Stimulated activated CD4-positive, alpha-beta T cell treated with anti-CD3 and anti-CD28 coated beads, TNF-alpha, amount 100 ng/mL, for 1 hour (primary cell): ENCODE measurements at places on chromosomes 2 and 18.
A peak's percentile ranks its signal among the peaks of the same experiment; 100 is the strongest.

- no peak for DNase-seq
These were observed 162.4 kb upstream of the CWC22 start for GRCh38 chr2:180169474-180169873.

DNA sequence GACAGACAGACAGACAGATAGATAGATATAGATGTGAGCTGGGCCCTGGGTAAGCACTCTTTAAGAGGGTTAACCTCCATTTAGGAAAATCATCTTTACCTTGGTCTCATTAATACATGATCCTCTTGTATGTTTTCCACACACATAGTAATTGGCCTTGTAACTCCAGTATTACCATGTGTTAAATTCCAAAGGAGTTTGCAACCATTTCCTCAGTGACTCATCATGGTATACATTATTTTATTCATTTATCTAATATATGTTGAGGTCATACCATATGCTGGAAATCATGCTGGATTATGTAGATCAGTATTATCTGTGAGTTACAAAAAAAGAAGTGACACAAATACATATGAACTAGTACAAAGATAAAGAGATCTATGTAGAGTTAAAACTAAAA, 504.3 kb downstream of the DCC start:
- no peak for DNase-seq

DNA sequence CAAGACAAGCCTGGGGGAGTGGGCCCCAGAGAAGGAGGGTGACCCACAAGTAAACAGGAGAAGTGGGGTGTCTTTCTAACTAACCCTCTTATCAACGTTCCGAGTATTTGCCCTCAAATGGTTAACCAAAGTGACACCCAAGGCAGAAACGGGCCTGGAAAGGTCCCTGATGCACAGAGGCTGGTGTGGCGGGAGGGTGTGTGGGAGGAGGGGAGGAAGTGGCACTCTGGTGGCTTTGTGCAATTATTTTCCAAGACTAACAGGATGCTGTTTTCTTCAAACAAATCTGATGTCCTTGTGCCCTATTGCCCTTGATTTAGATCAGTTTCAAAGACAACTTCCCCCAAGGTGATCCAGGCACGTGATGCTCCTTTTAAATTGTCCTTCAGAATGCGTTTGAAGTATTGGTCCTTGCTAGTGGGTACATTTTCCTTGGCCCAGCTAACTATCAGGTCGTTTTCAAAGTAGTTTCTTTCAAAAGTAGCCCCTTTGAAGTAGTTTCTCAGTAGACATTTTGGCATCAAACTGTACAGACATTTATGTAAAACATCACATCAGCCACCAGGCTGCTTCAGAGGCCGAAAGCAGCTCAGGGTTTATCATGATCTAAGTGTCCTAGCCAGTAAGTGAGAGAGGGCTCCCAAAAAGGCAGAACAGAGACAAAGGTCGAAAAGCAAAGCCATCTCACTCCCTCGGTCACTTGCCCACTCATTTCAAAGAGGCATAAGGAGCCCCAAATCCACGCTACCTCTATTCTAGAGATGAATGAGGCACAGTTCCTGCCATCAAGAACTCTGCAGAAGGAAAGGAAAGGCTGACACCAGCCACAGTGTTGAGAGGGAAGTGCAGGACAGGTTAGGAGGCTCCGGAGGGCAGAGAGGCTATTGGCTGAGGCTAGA, 371.1 kb upstream of the ID2 start:
- peak; percentile 11 for DNase-seq

DNA sequence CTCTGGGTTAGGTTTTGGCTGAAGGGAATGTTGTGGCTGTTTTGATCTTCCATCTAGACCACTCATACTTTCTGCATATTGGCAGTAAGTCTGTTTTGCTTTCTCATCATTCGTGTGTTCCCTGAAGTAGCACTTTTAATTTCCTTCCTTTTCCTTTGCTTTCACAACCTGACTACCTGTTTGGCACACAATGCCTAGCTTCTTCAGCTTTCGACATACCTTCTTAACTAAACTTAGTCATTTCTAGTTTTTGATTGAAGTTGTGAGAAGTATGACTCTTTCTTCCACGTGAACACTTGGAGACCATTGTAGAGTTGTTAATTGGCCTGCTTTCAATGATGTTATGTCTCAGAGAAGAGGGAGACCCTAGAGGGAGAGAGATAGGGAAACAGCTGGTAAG, 123.6 kb upstream of the EPB41L3 start:
- no peak for DNase-seq

DNA sequence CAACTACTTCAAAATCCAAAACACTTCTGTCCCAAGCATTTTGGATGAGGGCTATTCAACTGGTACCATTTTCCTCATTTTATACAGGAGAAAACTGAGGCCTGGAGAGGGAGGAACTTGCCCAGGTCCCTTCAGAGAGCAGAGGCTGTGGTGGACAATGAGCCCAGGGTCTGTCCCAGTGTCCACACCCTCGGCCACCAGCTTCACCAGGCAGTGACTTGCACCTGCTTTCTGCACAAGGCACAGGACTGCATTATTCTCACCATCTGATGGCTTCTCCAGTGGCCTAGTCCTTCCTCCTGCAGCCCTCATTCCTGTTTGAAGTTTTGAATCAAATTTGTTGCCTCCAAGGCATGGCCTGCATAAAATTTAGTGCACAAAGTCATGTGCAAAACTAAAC, 53.3 kb downstream of the RNF144A start:
- no peak for DNase-seq

DNA sequence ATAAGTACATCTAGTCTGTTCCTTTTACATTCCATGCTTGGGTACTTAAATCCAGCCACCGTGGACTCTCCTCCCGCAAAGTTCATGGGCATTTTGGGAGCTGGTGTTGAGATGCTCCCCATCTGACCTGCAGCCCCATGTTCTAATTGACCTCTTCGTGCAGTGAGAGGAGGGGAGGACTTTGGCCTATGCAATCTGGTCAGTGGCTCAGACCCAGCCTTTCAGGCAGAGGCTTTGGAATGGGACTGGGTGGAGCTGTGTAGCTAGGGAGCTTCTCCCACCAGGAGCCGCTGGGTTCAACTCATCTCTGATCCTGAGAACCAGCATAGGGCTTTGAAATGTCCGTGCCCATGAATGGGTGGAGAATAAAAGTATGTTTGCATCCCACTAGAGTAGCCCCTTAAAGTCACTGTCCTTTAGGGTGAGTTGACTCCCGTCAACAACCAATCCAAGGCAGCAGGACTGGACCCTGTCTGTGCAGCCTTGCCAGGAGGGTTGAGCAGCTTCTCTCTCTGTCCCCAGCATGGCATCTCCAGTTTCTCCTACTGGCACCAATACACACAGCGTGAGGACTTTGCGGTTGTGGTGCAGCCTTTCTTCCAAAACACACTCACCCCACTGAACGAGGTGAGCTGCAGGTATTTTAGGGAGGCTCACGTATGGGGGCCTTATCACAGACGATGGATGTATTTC, 120.0 kb upstream of the PPP1CB start:
- no peak for DNase-seq

- no peak for DNase-seq
These were observed 243.3 kb upstream of the NCKAP5 start for GRCh38 chr2:133811409-133812125.

DNA sequence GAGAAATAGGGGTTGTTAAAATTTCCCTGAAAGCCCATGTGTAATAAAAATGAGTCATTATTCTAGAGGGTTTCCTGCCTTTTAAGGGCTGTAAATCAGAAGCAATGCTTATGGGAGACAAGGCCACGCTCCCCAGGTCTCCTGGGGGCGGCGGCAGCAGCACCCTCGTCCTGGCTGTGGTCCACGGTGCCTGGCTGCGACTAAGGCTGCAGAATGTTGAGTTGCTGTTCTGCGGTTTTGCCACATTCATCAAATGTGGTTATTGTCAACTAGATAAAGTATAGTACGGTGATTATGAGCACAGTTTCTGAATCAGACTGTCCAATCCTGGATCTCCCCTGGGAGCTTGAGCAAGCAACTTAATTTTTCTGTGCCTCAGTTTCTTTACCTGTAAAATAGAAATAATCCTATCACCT, 11.9 kb upstream of the AGFG1 start:
- no peak for DNase-seq

GRCh38 chr2:40463112-40463511, 11.2 kb upstream of the SLC8A1 start:
- no peak for DNase-seq

DNA sequence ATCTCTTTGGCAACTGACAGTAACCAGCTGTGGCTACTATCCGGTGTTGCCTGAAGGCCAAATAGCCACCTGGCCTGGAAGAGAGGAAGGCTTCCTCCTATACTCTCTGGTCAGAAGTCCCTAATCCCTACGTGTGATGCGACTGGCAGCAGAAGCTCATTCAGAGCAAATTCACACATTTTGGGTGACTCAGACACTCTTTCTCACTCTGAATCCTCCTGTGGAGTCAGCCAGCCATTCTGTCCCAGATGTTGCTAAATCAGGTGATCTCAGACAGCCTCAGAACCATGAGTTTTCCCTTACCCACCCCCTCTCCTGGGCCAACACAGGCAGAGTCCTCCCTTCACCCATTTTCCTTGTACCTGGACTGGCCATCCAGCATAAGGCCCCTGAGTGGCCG, 34.7 kb downstream of the CFAP53 start:
- DNase-seq: no peak

GRCh38 chr2:1650085-1650872, 94.0 kb downstream of the PXDN start:
- no peak for DNase-seq

- no peak for DNase-seq
These were observed 23.4 kb upstream of the SOX11 start for GRCh38 chr2:5668682-5669250.

DNA sequence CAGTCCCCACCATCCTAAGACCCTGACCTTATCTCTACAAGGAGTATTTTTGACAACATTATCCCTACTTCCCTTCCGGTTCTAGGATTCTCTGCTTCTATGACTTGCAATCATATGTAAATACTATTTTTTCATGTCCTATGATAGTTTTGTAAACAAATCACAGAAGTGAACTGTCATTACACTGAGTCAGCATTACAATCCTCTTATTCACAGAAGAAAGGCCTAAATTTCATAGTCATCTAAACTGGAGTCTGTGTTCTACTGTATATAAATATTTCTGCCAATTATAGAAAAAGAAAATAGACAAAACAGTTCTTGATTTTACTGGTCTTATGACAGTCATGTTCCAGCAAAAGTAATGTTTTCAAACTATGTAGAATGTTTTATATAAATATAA, 265.1 kb downstream of the NCKAP5 start:
- DNase-seq: no peak

GRCh38 chr2:226320076-226320948, 479.3 kb downstream of the IRS1 start:
- no peak for DNase-seq

- DNase-seq: no peak
These were observed 58.4 kb upstream of the SPAG16 start for GRCh38 chr2:213225866-213226265.

DNA sequence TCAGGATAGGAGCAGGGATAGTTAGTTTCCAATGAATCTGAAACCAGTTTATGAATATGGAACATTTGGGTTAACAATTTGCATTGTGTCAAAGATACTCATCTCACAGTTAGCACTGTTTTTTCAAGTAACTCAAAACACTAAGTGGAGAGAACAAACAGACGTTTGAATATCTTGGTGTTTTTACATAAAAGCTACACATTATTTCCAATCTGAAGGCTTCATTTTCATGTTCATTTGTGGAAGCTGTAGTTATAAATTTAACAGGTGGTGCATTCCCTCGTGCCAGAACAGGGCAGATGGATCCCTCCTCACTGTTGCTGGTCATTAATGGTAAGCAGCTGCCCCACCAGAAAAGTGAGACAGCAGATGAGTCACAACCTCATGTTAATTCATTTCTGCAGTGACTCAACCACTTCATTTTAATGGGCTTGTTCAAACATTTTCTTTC, 286.9 kb downstream of the TMX3 start:
- no peak for DNase-seq

GRCh38 chr2:26809211-26809610, 23.4 kb downstream of the CENPA start:
- no peak for DNase-seq

GRCh38 chr18:44709307-44710126, 28.8 kb downstream of the SETBP1 start:
- DNase-seq: no peak

- DNase-seq: no peak
These were observed 40.7 kb downstream of the ATIC start for GRCh38 chr2:215352602-215353001.

DNA sequence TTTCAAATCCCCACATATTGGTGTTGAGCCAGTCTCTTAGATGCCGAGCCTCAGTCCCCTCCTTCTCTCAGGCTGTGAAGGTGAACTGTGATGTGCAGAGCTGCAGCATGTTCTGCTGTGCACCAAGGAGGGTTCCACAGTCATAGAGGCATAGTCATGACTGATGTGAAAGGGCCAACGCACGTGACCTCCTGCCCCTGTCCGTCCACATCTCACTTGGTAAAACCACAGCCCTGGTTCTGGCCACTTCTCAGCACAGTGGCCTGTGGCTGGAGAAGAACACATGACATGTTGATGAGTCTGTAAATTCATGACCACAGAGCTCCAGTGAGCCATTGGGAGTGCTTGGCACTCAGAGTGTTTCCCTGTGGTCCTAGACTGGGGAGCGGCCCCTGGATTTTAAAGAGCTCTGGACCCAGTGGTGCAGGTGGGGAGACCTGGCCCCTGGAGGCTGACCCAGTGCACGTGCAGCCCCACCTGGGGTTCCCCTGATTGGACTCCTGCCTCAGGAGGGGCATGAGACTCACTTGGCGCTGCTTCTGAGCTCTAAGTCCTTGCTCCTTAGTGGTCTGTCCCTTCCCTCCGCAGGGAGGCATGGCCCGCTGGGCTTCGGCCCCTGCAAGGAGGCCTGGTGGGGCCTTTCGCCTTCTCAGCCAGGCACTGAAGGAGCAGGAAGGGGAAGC, 25.3 kb downstream of the INPP4A start:
- DNase-seq: no peak

DNA sequence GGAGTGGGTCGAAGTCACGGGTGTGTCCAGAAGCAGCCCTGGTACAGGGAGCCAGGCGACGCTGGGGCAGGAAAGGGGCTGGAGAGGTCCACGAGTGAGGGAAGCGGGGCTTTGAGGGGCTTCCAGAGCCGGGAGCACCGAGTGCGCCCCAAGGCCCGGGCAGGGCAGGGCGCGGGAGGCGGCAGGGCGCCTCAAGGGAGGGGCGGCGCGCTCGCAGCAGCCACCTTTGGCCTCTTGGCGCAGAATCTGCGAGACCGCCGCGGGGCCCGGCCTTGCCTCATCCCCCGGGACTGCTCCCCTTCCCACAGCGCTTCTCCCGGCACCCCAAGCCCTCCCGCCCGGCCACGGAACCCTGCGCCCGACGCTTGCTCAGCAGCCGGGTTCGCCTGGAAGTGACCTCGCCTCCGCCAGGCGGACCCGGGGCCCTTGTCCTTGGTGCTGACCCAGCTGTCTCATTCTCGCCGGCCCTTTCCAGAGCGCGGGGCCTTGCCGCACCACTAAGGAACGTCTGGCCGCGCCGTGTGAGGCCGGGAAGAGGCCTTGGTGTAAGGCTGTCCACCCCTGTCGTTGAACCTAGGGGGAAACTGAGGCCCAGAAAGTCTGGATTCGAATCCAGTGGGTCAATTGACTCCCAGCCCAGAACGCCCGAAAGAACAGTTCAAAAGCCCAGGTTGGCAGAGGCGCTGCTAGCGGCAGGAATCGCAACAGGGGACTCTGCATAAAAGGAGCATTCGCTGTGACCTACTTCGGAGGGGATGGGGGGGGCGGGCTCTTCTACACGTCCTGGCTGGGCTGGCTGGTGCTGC, 584 bp upstream of the DNER start:
- no peak for DNase-seq
